Pulmonary artery endothelial cell (primary cell): ENCODE measurements at places on chromosomes 11 and 22.

GRCh38 chr22:31465307-31465706 is 24.3 kb downstream of the EIF4ENIF1 start:
- DNase-seq = no peak

GRCh38 chr11:70731271-70732022 is 333.1 kb downstream of the CTTN start:
- DNase-seq = no peak

GRCh38 chr11:114260483-114260882 is 35.7 kb upstream of the NNMT start:
- DNase-seq = no peak

- no peak for DNase-seq
Observed at GRCh38 chr22:37803639-37804351, 3.9 kb upstream of the GCAT start.

GRCh38 chr11:12318791-12319438 is 58.5 kb upstream of the PARVA start:
- DNase-seq = no peak

DNA sequence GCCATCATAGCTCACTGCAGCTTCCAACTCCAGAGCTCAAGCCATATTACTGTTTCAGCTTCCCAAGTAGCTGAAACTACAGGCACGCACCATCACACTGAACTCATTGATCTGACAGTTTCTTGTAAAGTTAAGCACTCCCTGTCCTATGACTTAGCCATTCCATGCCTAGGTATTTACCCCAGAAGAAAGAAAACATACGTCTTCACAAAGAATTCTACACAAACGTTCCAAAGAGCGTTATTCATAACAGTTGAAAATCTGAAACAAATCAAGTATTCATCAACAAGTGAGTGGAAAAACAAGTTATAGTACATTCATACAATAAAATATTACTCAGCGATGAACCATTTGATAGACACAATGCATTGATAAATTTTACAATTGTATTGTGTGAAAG is 7.8 kb upstream of the NLRP10 start:
- DNase-seq = no peak

GRCh38 chr11:35337136-35337913 is 82.0 kb downstream of the SLC1A2 start:
- DNase-seq = peak; percentile 17

DNA sequence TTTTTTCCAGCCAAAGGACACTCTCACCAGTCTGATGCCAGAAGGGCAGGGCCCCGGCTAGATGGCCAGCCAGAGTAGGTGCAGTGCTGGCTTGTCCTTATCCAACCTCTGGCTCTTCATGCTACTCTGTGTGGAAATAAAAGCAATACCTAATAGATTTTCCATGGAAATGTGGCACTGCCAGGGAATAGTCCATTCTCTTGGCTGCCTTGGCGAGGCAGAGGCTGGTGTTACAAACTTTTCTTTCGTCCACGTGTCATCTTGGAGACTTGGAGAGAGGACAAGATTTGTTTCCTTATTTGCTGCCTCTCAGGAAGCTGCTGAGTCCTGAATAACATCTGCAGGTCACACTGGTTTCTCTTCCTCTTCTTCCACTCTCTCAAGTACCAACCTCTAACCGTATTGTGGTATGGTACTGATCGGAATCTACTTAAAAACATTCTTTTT is 17.2 kb upstream of the C1QTNF4 start:
- no peak for DNase-seq
